ENCODE measurements at places on chromosomes 2 and 18.

- no peak for DNase-seq
These were observed 82.3 kb downstream of the LOXHD1 start for GRCh38 chr18:46574743-46575115.

- no peak for DNase-seq
These were observed 122.7 kb downstream of the VAPA start for GRCh38 chr18:10036479-10036878.

- no peak for DNase-seq
These were observed 204.2 kb downstream of the LOXHD1 start for GRCh38 chr18:46452820-46453219.

DNA sequence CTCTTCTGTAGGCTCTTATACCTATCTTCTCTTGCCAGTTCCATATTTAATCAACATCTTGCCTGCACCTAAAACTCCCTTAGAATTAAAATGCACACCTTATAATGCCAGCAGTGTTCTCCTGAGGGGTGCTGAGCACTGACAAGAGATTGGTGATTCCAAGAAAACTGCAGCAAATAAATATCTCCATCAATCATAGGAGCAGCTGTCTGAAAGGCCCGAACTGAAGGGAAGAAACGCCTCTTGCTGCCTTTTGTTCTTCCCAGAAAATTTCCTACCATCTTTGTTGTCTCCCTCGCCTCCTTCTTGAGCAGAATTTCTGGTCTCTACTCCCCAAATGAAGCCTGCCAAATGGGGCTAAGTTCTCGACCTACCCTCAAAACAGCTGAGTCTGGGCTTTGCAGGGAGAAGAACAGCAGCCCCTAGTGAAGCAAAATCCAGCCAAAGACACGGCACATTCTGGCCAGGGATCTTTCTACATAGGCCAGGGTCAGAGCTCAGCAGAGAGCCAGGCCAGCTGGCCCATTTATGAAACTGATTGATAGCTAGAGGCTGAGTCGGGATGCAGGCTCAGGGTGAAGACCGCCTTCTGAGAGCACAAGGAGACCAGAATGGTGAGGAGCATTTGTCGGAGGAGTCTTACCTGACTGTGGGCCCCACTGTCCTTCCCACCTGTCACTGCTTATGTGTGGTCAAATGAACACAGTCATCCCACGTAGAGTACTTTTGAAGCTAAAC lies 20.4 kb upstream of the TMEM247 start:
- no peak for DNase-seq

- DNase-seq, result no peak
These were observed 142.4 kb downstream of the DDX1 start for GRCh38 chr2:15733867-15734673.

DNA sequence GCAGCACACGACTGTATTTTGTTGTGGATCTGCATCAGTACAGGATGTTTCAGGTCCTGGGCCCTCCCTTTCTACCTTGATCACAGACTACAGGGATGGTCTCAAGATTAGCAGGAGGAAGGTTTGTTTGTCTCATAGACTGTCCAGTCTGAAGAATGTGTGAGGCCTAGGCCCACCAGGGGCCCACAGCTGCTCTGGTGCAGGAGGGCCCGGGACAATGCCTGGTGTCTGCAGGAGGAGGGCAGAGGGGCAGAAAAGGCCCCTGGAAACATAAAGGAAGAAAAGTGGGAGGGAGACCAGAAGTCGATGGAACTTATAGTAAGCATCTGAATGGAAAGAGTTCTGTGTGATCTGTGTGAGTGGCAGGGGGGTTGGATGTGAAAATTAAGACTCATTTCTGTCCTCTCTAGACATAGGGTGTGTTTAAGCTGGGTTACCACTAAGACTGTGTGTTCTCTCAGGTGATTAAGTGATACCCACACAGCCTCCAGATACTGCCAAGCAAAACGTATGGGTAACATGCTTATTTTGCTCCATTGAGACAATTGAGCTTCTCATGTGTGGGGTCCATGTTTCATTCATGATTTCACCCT lies 33.4 kb upstream of the LPIN2 start:
- DNase-seq, result no peak

DNA sequence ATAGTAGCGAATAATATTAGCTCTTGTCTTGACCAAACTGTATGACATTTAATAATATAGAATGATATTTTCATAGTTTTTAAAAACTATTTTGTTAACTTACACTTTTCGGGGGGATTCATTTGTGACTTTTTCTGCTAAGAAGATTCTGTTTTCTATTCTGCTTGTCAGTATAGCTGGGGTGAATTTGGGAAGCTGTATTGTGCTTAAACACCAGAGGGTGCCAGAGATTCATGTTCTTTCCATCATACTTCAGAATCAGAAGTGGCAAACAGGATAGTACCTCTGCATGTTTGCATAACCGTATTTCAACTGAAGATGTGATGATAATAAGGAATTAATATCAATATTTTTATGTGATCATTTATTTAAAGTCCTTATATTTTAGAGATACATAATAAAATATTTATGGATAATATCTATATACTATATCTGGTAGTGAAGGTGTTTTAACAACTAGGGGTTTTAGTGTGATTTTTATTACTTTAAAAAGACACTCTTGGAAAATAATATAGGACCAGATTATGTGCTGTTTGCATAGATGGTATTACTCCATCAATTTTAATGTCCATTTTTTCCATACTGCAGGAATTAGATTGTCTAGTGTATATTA lies 81.0 kb downstream of the TAF4B start:
- DNase-seq, result no peak

DNA sequence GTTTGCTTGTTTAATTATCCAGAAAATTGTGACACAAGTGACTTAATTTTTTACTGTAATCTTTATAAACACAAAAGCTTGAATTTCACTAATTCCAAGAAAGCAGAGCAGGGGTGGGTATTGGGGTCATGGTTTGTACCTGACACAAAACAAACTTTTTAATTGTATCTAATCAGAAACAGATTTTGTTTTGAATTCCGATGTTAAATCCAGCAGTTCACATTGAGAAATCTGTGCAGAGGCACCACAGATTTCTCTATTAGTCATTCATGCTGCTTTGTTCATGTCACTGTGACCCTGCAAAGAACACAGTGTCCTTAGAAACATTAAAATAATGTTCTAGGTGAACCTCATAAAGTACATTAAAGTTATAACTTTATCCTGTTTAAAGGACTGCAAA lies 443.4 kb downstream of the NYAP2 start:
- no peak for DNase-seq
